Hematopoietic multipotent progenitor cell (in vitro differentiated cells): ENCODE measurements at places on chromosomes 4 and X. TPM values are rescaled to one million over a fixed set of nuclear protein-coding genes. Genes with fewer than 3 reads are reported as not detected.
A peak's percentile ranks its signal among the peaks of the same experiment; 100 is the strongest.

GRCh38 chrX:70231666-70232065 is 2.8 kb upstream of the AWAT1 start:
- no peak for DNase-seq

DNA sequence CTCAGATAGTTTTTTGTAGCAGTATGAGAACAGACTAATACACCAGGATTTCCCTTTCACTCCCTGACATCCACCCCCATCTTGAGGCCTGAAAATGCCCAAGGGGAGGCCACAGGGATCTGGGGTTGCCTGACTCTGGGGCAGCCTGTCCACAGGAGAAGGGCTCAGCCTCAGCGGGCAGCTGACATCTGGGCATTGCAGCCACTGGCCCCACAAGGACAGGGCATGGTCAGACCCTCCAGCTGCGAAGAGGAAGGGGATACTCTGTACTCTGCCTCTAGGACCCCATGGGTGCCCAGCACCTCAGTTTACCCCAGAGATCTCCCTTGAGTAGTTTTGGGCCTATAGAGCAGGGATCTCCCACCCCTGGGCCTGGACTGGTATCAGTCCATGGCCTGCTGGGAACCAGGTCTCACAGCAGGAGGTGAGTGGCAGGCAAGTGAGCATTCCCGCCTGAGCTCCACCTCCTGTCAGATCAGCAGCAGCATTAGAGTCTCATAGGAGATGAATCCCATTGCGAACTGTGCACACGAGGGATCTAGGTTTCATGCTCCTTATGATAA is 138.9 kb downstream of the HMX1 start:
- DNase-seq = no peak

- DNase-seq = peak; percentile 72
Measured at GRCh38 chrX:64975989-64976672, at the start of gene ZC4H2. Gene ZC4H2 (minus strand): TSS chrX:64976450. CDS start chrX:64976377, 73 bp downstream.

Gene EFHC2
- total RNA-seq = 7.3 TPM

DNA sequence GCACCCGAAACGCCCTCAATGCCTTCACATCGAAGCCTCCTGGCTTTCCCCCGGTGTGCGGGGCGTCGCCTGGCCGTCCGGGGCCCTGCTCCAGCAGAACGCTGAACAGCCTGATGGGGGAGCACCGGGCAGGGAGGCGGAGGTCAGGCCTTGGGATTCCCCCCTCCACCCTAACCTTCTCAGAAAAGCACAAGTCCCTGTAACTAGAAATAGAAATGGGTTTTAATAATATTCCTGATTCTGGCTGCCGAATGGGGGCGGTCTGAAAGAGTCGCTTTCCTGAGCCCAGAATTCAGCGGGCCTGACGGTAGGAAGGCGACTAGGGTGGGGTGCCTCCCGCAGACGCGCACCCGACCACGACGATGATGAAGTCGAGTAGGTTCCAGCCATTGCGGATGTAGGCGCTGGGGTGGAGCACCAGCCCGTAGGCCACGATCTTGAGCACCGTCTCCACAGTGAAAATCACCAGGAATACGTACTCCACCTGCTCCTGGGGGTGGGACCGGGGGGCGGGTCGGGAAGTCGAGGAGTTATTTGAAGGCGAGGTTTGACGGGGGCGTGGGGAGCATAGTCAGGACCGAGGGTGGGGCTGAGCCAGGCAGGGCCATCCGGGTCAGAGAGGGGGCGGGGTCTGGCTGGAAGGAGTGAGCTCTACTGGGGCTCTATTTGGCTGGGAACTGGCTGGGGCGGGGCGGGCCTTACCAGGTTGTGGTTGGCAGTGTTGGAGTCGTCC is 2.5 kb downstream of the CACNA1F start:
- DNase-seq = peak; percentile 63

Gene EXOC1L
- total RNA-seq = not detected

GRCh38 chrX:118254611-118255010 is 91.3 kb upstream of the WDR44 start:
- DNase-seq = peak; percentile 62

GRCh38 chr4:110781944-110782343 is 159.1 kb upstream of the PITX2 start:
- DNase-seq = no peak

GRCh38 chrX:30851449-30851848 is 37.6 kb downstream of the TAB3 start:
- no peak for DNase-seq

Gene POU4F2
- not detected for total RNA-seq

DNA sequence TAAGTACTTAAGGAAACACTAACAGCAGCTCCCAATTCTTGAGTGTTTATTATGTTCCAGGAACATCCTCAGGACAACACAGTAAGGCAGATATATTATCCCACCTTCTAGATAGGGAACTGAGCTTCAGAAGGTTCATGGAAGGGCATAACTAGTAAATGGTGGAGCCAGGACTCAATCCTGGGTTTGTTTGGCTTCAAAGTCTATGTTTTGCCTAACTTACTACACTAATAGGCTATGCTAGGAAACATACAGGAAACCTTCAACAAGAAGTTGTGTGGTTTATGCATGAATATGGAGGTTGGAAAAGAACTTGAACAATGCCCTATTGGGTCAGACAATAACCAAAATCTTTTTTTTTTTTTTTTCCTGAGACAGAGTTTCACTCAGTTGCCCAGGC is 72.5 kb upstream of the GPR34 start:
- DNase-seq = no peak

Gene HADH
- total RNA-seq = 16.7 TPM

Gene PRSS12
- not detected for total RNA-seq

Gene TREX2
- total RNA-seq = 4.3 TPM

DNA sequence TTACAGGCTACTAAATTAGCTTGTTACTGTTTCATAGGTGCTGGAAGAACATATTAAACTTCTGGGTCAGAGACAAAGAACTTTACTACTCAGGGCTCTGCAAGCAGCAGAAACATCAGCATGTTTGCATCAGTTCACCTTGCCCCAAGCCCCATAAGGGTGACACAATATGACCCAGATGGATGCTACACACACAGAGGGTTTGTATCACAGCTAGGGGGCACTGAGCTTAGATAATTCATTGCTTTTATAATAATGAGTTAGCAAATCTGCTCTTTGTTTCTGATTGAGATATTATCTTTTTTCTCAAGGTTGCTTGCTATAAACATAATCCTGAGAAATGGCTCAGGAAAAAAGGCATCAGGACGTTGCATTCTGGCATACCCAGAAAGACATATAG is 4.8 kb upstream of the SYNPO2 start:
- DNase-seq = no peak

- peak; percentile 54 for DNase-seq
Measured at GRCh38 chr4:53592686-53593501, 1.6 kb upstream of the LNX1 start.

DNA sequence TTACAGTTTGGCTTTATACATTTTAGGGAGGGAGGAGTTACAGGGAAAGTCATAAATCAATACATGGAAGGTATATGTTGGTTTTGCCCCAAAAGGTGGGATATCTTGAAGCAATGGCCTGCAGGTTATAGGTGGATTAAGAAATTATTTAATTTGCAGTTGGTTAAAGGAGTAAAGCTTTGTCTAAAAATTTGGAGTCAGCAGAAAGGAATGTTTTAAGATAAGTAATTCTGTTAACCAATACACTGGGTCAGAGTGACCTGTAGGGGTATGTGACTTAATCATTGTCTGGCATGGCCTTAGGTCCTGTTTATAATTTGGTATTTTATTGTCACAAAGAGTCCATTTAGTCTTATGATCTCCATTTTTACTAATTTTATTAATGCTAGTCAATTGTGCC is 115.0 kb downstream of the AGTR2 start:
- no peak for DNase-seq

GRCh38 chrX:108216405-108216804 is 124.8 kb downstream of the ATG4A start:
- DNase-seq = no peak

- no peak for DNase-seq
Measured at GRCh38 chr4:187451776-187452175, 543.8 kb upstream of the ZFP42 start.

Gene RASL11B
- under 0.01 TPM for total RNA-seq

DNA sequence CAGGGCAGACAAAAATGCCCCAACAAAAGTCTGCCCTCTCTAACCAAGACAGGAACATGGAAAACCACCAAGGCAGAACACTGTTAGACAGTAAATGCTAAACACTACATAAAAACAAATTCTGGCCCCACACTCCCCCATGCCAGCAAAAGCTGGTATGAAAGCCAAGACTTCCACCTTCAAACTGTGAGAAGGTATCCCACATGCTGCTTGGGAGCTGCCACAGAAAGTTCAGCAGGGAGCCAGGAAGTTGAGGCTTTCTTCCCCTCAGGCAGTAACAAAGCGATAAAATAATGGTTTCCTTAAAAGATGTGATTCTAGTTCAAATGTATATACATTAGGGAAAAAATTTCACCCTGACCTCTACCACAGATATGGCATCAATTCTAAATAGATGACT is 770.4 kb upstream of the NDST4 start:
- DNase-seq = no peak

DNA sequence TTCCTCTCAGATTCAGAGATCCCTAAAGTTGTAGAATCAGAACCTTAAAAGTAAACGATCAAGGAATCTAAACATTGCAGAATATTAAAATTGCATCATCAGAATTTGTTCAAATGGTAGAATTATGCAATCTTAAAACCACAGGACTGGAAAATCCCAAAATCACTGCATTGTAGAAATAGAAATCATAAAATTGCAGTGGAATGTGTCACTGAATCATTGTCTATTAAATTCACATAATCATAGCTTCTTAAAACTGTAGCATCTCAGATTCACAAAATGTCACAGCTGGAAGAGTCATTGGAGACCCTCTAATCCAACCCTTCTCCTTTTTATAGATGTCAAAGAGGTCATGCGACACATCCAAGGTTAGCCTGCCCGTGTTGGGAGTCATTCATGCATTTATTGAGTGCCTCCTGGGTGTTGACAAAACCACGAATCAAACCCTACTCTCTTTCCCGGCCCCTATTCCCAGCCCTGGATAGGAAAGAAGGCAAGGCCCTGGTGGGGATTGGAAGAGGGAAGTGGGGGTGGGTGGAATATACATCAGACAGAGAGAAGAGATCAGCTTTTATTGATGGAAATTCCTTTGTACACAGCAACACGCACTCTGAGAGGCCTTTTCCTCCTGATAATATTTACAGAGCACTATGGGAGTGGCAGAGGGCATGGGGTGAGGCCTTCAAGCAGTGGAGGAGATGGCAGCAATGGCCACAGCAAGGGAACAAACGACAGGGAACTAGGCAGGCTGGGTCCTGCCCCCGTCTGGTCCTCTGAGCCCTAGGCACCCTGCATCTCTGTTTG is 15.4 kb downstream of the IQSEC2 start:
- DNase-seq = no peak

DNA sequence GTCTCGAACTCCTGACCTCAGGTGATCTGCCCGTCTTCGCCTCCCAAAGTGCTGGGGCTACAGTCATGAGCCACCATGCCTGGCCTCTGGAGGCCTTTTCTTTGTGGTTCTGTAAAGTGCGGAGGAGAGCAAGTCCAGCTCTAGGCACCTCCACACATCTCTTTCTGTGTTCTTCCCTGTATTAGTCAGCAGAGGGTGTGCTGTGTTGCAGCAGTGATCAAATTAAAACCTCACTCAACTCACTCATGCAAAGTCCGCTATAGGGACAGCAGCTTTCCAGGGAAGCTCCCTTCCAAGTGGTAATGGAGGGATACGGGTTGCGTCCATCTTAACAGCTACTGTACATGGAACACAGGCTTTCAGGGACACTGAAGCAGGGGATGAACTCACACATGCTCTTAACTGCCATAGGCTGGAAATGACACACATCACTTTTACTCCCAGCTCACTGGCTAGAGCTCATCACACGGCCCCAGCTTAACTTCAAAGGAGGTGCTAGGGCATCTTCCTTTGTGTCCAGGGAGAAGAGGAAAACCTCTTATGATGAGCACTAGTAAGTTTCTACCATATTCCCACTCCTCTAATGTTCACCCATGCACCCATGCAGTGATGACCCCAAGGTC is 36.0 kb upstream of the CCNG2 start:
- no peak for DNase-seq

- no peak for DNase-seq
Measured at GRCh38 chr4:187021436-187022205, 298.0 kb upstream of the FAT1 start.

Gene FRG2
- total RNA-seq = not detected

- DNase-seq = no peak
Measured at GRCh38 chrX:139724626-139725025, 16.7 kb upstream of the MCF2 start.

- DNase-seq = no peak
Measured at GRCh38 chr4:16289897-16290554, 63.8 kb upstream of the TAPT1 start.

- DNase-seq = no peak
Measured at GRCh38 chr4:86498863-86499166, 95.3 kb upstream of the PTPN13 start.

Gene UGT2A1
- total RNA-seq = not detected

GRCh38 chrX:146173742-146174141 is 356.1 kb downstream of the SLITRK2 start:
- no peak for DNase-seq

Gene MAGEB1
- not detected for total RNA-seq

Gene TEX13C
- total RNA-seq = not detected

DNA sequence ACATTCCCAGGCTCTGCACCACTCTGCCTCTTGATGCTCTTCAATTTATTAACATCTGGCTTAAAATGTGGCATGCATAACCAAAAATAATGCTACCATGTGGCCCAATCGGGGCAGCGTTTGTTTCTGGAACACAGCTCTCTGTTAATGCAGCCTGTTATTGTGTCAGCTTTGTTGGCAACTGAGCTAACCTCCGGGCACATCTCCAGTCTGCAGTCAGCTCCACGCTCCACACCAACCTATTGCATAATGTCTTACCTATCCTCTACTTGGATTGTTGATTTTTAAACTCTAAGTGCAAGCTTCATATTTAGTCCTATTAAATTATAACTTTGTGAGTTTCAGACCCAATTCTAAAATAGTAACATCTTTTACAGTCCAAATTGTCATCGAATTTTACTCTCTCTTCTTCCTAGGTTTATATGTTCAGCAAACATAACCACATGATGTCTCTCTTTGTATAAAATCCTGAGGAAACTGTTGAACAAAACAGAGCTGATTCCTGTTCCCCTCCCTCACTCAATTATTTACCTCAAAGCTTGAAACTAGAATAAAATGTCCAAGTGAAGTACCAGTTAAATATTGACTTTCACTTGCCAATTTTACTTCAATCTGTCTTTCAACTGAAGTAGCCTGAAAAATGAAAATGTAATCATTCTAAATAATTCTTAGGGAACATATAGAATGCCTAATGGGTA is 92.2 kb upstream of the RAPGEF2 start:
- DNase-seq = no peak
